Mesothelial cell of epicardium (in vitro differentiated cells): ENCODE measurements at places on chromosomes 11 and 22.

- DNase-seq: no peak
- no peak overlapping the region for H3K27ac ChIP-seq
- H3K36me3 ChIP-seq: no peaks in the 10 kb centered on the region
- H3K4me3 ChIP-seq: no peak overlapping the region
- H3K4me1 ChIP-seq: peaks cover 14% of the 10 kb centered on the region
- H3K27me3 ChIP-seq: no peaks in the 10 kb centered on the region
These were observed 39.0 kb downstream of the RRAS2 start for GRCh38 chr11:14320020-14320419.

DNA sequence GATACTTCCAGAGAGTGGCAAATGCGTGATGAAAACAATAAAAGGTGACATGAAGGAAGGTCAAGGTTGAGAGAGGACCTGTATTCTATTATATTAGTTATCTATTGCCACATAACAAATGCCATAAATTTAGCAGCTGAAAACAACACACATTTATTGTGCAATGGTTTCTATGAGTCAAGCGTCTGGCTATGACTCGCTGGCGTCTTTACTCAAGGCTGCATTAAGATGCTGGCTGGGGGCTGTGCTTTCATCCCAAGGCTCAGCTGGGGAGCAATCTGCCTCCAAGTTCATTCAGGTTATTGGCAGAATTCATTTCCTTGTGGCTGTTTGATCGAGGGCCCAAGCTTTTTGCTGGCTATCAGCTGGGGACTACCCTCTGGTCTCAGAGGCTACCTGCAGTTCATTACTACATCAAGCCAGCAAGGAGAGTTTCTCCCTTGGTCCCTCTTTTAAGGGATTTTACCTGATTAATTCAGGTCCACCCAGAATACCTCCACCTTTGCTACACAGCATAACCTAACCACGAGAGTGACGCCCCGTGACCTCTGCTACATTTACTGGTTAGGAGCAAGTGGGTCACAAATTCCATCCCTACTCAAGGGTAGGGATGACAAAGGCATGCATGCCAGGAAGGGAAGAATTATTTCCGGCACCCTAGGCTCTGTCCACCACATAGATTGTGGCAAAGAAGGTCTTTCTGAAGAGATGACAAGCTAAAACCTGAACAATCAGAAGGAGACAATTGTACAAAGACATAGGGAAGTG, 549.1 kb downstream of the MN1 start:
- H3K27ac ChIP-seq: no peak overlapping the region
- no peaks in the 10 kb centered on the region for H3K27me3 ChIP-seq
- no peak for DNase-seq
- peaks cover 27% of the 10 kb centered on the region for H3K4me1 ChIP-seq

- no peaks in the 10 kb centered on the region for H3K36me3 ChIP-seq
- H3K4me3 ChIP-seq: peak overlapping the region; percentile 73
- peaks cover 47% of the 10 kb centered on the region for H3K27me3 ChIP-seq
These were observed 64.2 kb downstream of the NFAM1 start for GRCh38 chr22:42367980-42368378.

GRCh38 chr22:39664485-39665200, 94.1 kb downstream of the CACNA1I start:
- peaks cover 82% of the 10 kb centered on the region for H3K27me3 ChIP-seq
- H3K27ac ChIP-seq: no peak overlapping the region
- no peaks in the 10 kb centered on the region for H3K36me3 ChIP-seq
- H3K4me1 ChIP-seq: peaks cover 7% of the 10 kb centered on the region
- no peak for DNase-seq

- peaks cover 13% of the 10 kb centered on the region for H3K4me1 ChIP-seq
- H3K27ac ChIP-seq: no peak overlapping the region
- peaks cover 30% of the 10 kb centered on the region for H3K36me3 ChIP-seq
- no peak for DNase-seq
These were observed 49.8 kb downstream of the ARHGAP8 start for GRCh38 chr22:44802071-44802700.

DNA sequence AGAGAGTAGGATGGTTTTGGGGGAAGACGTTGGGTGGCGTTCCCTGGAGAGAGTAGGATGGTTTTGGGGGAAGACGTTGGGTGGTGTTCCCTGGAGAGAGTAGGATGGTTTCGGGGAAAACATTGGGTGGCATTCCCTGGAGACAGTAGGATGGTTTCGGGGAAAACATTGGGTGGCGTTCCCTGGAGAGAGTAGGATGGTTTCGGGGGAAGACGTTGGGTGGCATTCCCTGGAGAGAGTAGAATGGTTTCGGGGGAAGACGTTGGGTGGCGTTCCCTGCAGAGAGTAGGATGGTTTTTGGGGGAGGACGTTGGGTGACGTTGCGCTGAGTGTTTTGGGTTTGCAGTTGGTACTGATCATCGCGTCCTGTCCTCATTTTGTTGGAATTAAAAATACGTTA, 28.2 kb downstream of the IGHMBP2 start:
- H3K27ac ChIP-seq: no peak overlapping the region
- H3K27me3 ChIP-seq: no peaks in the 10 kb centered on the region
- DNase-seq: no peak
- H3K4me3 ChIP-seq: no peak overlapping the region
- no peaks in the 10 kb centered on the region for H3K4me1 ChIP-seq
- H3K36me3 ChIP-seq: peaks cover 31% of the 10 kb centered on the region

DNA sequence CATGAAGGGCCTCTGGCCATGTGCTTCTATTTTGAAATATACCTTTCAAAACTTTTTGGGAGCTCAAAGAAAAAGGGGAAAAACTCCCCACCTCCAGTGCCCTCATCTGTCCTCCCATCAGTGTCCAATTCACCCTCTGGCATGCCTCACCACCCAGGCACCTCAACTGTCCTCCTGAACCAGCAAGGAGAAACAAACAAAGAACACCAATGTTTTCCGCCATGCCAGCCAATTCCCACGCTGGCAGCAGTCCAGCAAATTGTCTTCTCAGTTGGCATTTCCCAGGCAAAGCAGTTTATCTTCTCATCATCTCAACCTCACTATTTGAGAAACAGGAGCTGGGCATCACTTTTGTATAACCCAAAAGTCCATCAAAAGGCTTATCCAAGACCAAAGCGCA, 496.9 kb downstream of the SOX6 start:
- H3K27me3 ChIP-seq: peaks cover 29% of the 10 kb centered on the region
- H3K27ac ChIP-seq: no peak overlapping the region
- peaks cover 4% of the 10 kb centered on the region for H3K4me1 ChIP-seq
- H3K36me3 ChIP-seq: no peaks in the 10 kb centered on the region

DNA sequence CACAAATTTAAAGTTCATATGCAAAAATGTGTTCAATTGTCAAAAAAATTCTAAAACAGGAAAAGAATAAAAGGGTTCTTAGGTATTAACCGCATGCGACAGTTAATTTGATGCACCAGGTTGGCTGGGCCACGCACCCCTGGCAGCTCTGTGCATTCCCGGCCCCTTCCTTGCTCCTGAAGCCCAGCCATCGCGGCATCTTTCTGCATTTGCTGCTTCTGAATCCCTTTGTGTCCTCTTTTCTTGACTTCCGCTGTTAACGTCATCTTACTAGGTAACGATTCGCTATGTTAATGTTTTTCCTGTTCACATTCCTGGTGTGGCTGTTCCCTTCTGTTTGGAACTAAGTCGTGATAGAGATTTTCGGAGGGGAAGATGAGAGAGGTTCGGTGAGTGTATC, 7.9 kb upstream of the KLHDC7B start:
- no peaks in the 10 kb centered on the region for H3K36me3 ChIP-seq
- H3K4me1 ChIP-seq: peaks cover 26% of the 10 kb centered on the region
- DNase-seq: no peak
- H3K27ac ChIP-seq: no peak overlapping the region
- no peak overlapping the region for H3K4me3 ChIP-seq

DNA sequence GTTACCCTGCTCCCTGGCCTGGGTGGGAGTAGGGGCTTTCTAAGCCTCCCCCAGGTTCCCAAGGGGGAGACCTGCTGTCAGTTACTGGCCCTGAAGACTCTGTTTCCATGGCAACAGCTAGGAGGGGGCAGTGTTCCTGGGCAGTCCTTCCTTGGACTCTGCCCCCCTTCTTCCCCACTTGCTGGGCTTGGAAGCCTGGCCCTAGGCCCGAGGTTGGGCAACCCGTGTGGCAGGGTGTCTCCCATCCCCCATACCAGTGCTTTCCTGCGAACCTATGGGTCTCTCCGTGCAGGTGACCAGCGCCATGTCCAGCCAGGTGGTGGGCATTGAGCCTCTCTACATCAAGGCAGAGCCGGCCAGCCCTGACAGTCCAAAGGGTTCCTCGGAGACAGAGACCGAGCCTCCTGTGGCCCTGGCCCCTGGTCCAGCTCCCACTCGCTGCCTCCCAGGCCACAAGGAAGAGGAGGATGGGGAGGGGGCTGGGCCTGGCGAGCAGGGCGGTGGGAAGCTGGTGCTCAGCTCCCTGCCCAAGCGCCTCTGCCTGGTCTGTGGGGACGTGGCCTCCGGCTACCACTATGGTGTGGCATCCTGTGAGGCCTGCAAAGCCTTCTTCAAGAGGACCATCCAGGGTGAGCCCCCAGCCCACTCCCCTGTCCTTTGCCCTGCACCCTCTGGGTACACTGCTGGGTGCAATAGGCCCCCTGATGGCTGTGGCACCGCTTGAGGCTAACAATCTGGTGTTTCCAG, 1.7 kb downstream of the ESRRA start:
- peak overlapping the region; percentile 86 for H3K4me3 ChIP-seq
- H3K27me3 ChIP-seq: peaks cover 7% of the 10 kb centered on the region
- H3K27ac ChIP-seq: no peak overlapping the region
- peaks cover 5% of the 10 kb centered on the region for H3K36me3 ChIP-seq
- no peak for DNase-seq

- H3K27ac ChIP-seq: no peak overlapping the region
- H3K36me3 ChIP-seq: no peaks in the 10 kb centered on the region
- peaks cover 66% of the 10 kb centered on the region for H3K27me3 ChIP-seq
- peaks cover 57% of the 10 kb centered on the region for H3K4me1 ChIP-seq
- no peak for DNase-seq
These were observed 2.6 kb upstream of the CHRM1 start for GRCh38 chr11:62923601-62924411.

- no peak overlapping the region for H3K4me3 ChIP-seq
- no peak overlapping the region for H3K27ac ChIP-seq
- peaks cover 3% of the 10 kb centered on the region for H3K36me3 ChIP-seq
- H3K4me1 ChIP-seq: peaks cover 8% of the 10 kb centered on the region
- no peak for DNase-seq
- H3K27me3 ChIP-seq: no peaks in the 10 kb centered on the region
These were observed 44.7 kb downstream of the REXO2 start for GRCh38 chr11:114483929-114484328.

DNA sequence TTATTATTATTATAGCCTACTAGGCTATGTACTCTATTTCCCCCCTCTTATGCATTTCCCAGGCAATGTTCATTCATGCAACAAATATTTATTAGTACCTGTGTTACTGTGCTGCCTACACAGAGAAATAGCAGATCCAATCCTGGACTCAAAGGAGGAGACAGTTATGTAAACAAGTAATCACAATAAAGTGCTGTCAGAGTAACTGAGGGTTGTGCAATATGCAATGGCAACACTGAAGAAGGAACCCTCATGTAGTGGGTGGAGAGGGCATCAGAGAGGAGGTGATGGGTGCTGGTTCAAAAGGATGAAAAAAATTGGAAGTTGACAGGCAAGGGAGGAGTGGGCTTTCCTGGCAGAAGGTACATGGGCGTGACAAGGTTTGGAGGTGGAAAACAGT, 886 bp upstream of the P4HA3 start:
- H3K4me1 ChIP-seq: peaks cover 11% of the 10 kb centered on the region
- peaks cover 4% of the 10 kb centered on the region for H3K36me3 ChIP-seq
- DNase-seq: no peak
- peaks cover 44% of the 10 kb centered on the region for H3K27me3 ChIP-seq
- no peak overlapping the region for H3K4me3 ChIP-seq

DNA sequence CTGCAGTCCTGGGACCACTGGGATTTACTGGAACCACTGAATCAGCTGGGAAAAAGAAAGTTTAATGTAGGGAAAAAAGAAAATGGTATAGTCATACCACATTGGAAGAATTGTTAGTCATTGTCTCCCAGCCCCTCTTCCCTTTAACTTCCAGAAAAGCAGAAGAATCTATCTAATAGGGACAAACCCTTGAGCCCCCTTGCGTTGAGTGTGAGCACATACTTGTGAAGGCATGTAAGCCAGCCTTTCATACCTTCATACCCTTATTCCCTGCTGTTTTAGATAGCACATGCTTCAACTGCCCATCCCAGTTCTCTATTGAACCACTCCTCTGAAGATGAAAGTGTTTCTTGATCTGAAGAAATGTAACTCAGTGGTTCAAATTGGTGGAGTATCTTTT, 6.6 kb downstream of the TREH start:
- no peaks in the 10 kb centered on the region for H3K36me3 ChIP-seq
- H3K4me3 ChIP-seq: no peak overlapping the region
- no peak for DNase-seq
- no peak overlapping the region for H3K27ac ChIP-seq
- no peaks in the 10 kb centered on the region for H3K4me1 ChIP-seq

- H3K27ac ChIP-seq: no peak overlapping the region
- no peaks in the 10 kb centered on the region for H3K36me3 ChIP-seq
- H3K4me1 ChIP-seq: peaks cover 4% of the 10 kb centered on the region
- no peak overlapping the region for H3K4me3 ChIP-seq
These were observed 180.9 kb downstream of the KIF18A start for GRCh38 chr11:27926981-27927481.

GRCh38 chr22:29469755-29470154, 10.3 kb upstream of the NEFH start:
- H3K4me3 ChIP-seq: peak overlapping the region; percentile 63
- H3K36me3 ChIP-seq: no peaks in the 10 kb centered on the region
- H3K27me3 ChIP-seq: peaks cover 82% of the 10 kb centered on the region
- peaks cover 2% of the 10 kb centered on the region for H3K4me1 ChIP-seq

- peaks cover 9% of the 10 kb centered on the region for H3K4me1 ChIP-seq
- H3K27ac ChIP-seq: no peak overlapping the region
- no peaks in the 10 kb centered on the region for H3K36me3 ChIP-seq
- H3K4me3 ChIP-seq: no peak overlapping the region
These were observed 43.1 kb upstream of the NAV2 start for GRCh38 chr11:19669511-19669910.

- no peaks in the 10 kb centered on the region for H3K36me3 ChIP-seq
- H3K27ac ChIP-seq: no peak overlapping the region
- H3K4me1 ChIP-seq: no peaks in the 10 kb centered on the region
- H3K27me3 ChIP-seq: peaks cover 3% of the 10 kb centered on the region
These were observed 28.6 kb downstream of the TECTA start for GRCh38 chr11:121129362-121130340.

GRCh38 chr11:101759771-101760450, 154.9 kb upstream of the CEP126 start:
- DNase-seq: no peak
- no peak overlapping the region for H3K4me3 ChIP-seq
- no peaks in the 10 kb centered on the region for H3K4me1 ChIP-seq
- peaks cover 2% of the 10 kb centered on the region for H3K27me3 ChIP-seq
- no peaks in the 10 kb centered on the region for H3K36me3 ChIP-seq

- no peak overlapping the region for H3K4me3 ChIP-seq
- H3K36me3 ChIP-seq: peaks cover 8% of the 10 kb centered on the region
- no peaks in the 10 kb centered on the region for H3K27me3 ChIP-seq
These were observed 50.0 kb upstream of the LYVE1 start for GRCh38 chr11:10618490-10618889.

DNA sequence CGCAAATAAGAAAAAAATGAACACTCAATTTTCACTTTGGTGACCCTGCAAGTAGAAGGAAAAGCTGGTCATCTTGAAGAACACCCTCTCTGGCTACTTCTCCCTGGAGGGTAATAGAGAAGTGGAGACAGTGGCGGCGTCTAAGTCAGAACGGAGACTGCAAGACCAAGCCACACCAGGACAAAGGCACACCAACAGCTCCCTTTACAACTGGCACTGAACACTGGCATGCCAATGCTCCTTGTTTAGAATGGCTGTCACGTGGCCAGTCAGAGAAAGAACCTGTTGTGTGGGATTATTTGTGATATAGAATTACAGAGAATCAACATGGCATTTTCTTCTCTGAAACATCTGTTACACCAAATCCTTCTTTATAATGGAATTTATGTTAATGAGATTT, 61.3 kb upstream of the YPEL1 start:
- H3K27ac ChIP-seq: no peak overlapping the region
- H3K4me1 ChIP-seq: peaks cover 5% of the 10 kb centered on the region
- H3K4me3 ChIP-seq: no peak overlapping the region
- no peaks in the 10 kb centered on the region for H3K27me3 ChIP-seq
- no peak for DNase-seq
